Skeletal muscle tissue (tissue), 5 donors: ENCODE measurements at places on chromosomes 2 and 18. TPM values are rescaled to one million over a fixed set of nuclear protein-coding genes. Genes with fewer than 3 reads are reported as not detected.

The TMEM182 gene
- 152 TPM for total RNA-seq

The FIGN gene
- 1.0 TPM for total RNA-seq

The RPL31 gene
- 1,432 TPM for total RNA-seq

The FZD7 gene
- 42.8 TPM for total RNA-seq

The SNTG2 gene
- total RNA-seq: under 0.01 TPM

The DPYSL5 gene
- 3.7 TPM for total RNA-seq

The FEV gene
- total RNA-seq: not detected

The CYP27A1 gene
- 17.7 TPM for total RNA-seq

The APOB gene
- 0.52 TPM for total RNA-seq

The LIMS4 gene
- total RNA-seq: 1.0 TPM

The G6PC2 gene
- 1.0 TPM for total RNA-seq

The MEX3C gene
- total RNA-seq: 37.6 TPM

The DCDC2C gene
- not detected for total RNA-seq

The ADAM23 gene
- 3.7 TPM for total RNA-seq

The OR6B2 gene
- not detected for total RNA-seq

The ELAC1 gene
- 6.3 TPM for total RNA-seq

The NOSTRIN gene
- total RNA-seq: 8.4 TPM

The TPO gene
- total RNA-seq: not detected

The CROCC2 gene
- total RNA-seq: under 0.01 TPM

The MBD1 gene
- 29.2 TPM for total RNA-seq

The ALLC gene
- total RNA-seq: not detected

The NT5DC4 gene
- not detected for total RNA-seq

The SLC9A4 gene
- total RNA-seq: not detected

The LIPG gene
- 2.6 TPM for total RNA-seq

The KLHL30 gene
- total RNA-seq: 18.3 TPM

The GDF7 gene
- total RNA-seq: 0.52 TPM

The LCT gene
- total RNA-seq: not detected

The ERICH2 gene
- 0.52 TPM for total RNA-seq

The TANC1 gene
- total RNA-seq: 38.1 TPM

The PSMA8 gene
- total RNA-seq: not detected

The CACNB4 gene
- 7.8 TPM for total RNA-seq

The MYO1B gene
- 125 TPM for total RNA-seq

The IL36RN gene
- not detected for total RNA-seq

The COL5A2 gene
- 404 TPM for total RNA-seq

The GCG gene
- 5.2 TPM for total RNA-seq

The CRYGD gene
- total RNA-seq: not detected

The ASB18 gene
- 3.1 TPM for total RNA-seq

The ATG9A gene
- total RNA-seq: 16.7 TPM

The GLI2 gene
- total RNA-seq: 3.1 TPM

The ICOS gene
- total RNA-seq: 0.52 TPM

The COL4A3 gene
- under 0.01 TPM for total RNA-seq

The CYS1 gene
- total RNA-seq: 4.7 TPM

The NRP2 gene
- total RNA-seq: 31.8 TPM

The CCDC68 gene
- total RNA-seq: 0.52 TPM
